Activated effector memory CD4-positive, alpha-beta T cell treated with anti-CD3 and anti-CD28 coated beads, Interleukin-2, amount 50 U/mL, for 16 hours (primary cell): ENCODE measurements at places on chromosomes 3 and 15.

DNA sequence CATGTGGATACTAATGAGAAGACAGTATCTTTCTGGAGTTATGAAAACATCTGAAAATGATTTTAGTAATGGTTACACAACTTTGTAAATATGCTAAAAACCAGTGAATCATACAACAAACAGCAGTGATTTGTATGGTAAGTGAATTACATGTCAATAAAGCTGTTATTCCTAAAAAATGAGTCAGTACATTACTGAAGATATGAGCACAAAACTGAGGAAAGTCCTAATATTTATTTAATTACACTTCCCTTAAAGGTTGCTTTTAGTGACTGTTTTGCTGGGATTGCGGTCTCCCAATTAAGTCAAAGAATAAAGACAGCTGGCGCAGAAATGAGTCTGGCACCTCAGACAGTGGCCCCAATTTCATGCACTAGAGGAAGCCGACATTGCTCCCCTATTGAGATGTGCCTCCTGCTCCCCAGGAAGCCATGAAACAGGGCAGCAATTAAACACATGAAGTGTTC lies 50.9 kb upstream of the FSIP1 start:
- DNase-seq = no peak

- no peak for DNase-seq
Observed at GRCh38 chr3:134267996-134268395, 17.3 kb upstream of the RYK start.

GRCh38 chr3:187208159-187208558 lies 10.9 kb downstream of the RTP1 start:
- no peak for DNase-seq

DNA sequence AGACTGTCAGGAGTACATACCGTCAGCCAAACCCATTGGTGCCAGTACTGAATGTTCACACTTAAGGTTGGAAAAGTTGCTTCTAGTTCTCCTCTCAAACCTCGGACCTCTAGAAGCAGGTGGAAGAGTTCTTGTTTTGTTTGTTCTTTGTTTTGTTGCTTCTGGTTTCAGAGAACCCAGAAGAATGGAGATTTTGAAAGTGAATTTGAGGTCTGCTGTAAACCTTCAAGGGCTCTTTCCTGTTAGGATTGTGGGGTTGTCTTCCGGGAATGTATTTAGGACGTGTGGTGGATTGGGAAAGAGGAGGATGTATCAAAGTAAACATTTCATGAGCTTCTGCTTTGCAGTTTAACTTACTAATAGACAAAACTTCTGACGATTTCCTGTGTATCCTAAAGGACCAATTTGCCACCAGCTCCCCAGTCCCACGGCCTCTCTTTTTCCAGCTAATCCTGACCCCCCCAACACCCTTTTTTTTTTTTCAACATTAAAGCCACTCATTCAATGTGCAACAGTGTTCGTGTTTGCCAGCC lies 50.3 kb downstream of the FILIP1L start:
- DNase-seq = no peak

- DNase-seq = no peak
Observed at GRCh38 chr3:119541547-119541946, 17.9 kb downstream of the CD80 start.

- no peak for DNase-seq
Observed at GRCh38 chr3:186823386-186823785, 17.1 kb upstream of the RFC4 start.

DNA sequence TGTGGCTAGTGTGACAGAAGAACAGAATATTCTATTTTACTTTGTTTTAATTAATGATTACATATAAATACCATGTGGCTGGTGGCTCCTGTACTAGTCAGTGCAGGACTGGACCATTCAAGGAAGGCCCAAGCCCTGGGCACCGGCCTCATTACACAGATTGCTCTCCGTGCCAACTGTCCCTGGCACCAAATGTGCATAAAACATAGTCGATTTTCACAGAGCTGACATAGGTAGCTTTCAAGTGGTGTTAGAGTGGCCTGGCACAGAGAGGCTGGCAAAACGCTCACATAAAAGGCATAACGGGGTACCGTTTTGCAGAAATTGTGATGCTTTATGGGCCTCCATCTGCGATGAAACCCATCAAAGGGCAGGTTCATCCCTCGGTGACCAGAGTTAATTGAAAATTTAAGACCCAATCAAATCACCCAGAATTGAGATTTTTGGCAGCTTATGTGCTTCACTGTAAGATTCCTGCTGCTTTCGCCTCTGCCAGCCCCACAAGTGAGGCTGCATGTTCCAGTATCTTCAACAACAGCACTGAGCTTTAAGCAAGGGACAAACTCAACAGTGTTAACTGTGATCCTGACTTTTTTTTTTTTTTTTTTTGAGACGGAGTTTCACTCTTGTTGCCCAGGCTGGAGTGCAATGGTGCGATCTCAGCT lies 25.9 kb downstream of the RFTN1 start:
- no peak for DNase-seq

GRCh38 chr15:31306426-31307269 lies 20.0 kb upstream of the KLF13 start:
- no peak for DNase-seq

DNA sequence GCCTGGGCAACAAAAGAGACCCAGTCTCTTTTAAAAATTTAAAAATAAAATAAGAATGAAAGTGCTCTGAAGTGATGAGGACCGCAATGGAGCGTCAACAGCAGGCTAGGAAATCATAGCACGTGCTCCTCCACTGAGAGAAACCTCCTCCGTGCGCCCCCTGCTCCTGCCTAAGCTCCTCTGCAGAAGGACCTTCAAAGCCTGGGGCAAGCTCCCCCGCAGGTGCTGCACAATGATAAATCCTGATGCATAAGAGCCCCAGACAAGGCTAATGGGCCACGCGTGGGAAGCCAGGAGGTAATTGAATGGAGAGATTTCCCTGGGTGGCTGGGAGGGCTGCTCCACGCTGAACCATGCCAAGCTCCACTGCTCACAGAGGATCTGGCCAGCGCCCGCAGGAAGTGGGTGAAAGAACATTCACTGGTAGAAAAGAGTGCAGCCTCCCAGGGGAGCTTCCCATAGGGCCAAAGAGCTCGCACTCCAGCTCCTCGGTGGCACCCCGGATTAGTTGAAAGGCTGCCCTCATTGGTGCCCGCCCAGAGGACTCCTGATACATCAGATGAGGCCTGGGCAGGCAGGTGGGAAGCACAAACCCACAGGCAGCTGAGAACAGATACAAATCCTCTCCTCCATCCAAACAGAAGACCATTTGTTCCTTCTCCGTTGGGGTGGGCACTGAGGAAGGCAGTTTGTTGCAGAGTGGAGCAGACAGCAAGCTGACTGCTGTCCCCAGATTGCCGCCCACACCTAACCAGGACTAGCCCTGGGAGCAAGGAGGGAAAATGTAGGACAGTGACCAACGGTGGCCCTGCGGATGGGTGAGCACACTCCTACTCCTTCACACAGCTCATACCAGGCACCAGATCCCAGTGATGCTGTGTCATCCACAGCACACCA lies 52.5 kb downstream of the CPN2 start:
- DNase-seq = peak; percentile 56

DNA sequence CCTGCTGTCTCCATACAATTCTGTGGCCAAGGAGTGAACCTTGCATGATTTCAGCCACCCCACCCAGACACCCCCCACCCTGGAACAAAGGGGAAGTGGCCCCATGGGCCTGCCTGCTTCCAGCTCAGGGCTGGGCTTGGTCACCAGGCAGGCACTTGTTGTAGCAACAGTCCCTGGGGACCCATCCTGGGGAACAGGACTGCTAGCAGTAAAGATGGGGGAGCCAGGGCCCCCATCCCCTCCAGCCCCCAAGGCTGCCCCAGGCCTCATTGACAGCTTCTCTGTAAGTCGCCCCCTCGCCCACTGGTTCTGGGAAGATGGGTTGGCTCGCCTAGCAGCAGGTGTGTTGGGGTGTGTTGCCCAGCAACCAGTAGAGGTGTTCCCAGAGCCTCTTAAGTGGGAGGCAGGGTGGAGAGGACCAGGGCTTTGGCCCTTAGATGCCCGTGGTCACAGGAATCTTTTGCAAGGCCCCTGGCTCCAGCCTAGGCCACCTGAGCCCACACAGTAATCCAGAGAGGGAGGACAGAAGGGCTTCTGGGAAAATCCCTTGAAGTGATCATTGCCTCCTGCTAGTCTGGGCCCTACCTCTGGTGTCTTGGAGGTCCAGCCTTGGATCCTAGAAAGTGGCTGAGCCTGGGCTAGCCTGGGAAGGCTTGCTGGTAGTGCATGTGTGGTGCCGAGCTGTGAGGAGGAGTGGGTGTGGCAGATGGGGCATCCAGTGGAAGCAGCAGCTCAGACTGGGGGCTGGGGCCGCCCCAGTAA lies 48.9 kb downstream of the CYP11A1 start:
- no peak for DNase-seq

GRCh38 chr15:57461541-57461940 lies 85.2 kb downstream of the CGNL1 start:
- no peak for DNase-seq

GRCh38 chr3:153976891-153977554 lies 144.2 kb upstream of the ARHGEF26 start:
- no peak for DNase-seq

- DNase-seq = no peak
Observed at GRCh38 chr3:197209366-197210260, 88.8 kb downstream of the DLG1 start.

DNA sequence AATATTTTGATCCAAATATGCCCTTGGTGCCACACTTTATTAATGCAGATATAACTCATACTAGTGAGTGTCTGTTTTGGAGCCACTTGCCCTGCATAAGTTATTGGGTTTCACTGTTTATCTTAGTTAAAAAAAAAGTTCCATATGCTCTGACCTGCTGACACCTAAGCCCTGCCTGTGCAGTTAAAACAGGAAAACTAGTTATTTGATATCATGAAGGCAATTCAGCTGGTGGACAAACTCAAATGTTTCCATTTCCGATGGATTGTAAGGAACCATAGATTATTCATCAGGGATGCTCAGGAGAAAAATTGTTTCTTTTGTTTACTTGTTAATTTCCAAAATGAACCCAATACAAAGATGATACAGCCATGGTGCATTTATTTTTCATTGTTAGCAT lies 68.3 kb downstream of the NR2F2 start:
- no peak for DNase-seq

DNA sequence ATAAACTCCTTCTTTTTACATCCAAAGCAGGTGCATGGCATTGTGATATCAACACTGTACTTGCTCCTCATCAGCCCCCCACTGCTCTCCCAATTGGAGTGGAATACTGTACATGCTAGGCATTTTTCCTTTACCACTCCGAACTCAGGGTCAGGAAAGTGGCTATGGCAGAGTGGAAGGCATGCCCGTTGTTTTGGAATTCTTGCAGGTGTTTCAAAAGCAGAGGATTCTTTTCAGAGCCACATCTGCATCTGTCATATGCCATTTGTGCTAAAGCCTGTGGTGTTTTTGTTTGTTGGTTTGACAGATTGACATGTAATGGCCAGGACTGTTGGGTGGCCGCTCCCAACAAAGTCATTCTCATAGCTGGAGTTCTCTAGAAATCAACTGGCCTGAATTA lies 41.7 kb downstream of the SOX2 start:
- no peak for DNase-seq

DNA sequence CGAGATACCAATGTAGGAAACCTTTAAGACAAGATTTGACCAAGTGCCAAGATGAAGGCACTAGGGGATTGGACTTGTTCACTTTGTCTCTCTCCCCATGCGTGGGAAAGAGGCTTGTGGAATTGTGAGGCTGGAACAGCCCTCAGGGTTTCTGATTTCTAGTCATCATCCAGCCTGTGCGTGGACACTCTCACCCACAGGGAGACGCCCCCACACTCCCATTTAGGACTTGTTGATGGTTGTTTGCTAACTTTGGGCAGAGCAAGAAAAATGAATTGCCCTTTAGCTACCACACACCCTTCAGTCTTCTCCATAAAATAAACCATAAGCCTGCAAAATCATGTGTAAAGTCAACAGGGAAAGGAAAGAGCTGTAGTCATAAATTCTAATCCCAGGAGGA lies 18.4 kb downstream of the ACKR2 start:
- no peak for DNase-seq

DNA sequence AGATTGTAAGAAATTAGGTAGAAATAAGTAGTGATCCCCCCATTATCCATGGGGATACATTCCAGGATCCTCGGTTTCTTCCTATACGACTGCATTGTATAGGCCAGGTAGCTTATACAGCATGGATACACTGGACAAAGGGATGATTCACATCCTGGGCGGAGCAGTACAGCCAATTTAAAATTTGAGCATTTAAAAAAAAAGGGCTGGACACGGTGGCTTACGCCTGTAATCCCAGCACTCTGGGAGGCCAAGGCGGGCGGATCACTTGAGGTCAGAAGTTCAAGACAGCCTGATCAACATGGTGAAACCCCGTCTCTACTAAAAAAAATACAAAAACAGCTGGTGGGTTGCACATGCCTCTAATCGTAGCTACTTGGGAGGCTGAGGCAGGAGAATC lies 976 bp upstream of the ARGFX start:
- no peak for DNase-seq

DNA sequence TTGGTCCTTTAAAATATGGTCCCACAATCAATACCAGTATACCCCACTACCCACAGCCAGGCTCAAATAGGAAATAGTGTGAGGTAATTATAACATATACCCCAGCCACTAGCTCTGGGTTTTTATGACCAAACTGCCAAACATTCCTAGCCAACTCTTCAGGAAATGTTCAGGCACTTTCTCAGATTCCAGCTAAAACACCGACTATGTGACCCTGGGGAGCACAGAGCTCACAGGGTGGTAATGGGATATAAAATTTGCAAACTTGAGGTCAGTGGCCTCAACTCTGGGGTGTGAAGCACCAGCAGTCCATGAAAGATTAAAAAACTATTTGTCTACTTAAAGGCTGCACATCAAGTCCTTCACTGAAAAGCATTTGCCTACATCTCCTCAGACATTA lies 12.9 kb downstream of the FBN1 start:
- no peak for DNase-seq

GRCh38 chr15:27648359-27648758 lies 450.8 kb downstream of the OCA2 start:
- DNase-seq = no peak

- no peak for DNase-seq
Observed at GRCh38 chr3:60461267-60461666, 790.0 kb downstream of the FHIT start.

DNA sequence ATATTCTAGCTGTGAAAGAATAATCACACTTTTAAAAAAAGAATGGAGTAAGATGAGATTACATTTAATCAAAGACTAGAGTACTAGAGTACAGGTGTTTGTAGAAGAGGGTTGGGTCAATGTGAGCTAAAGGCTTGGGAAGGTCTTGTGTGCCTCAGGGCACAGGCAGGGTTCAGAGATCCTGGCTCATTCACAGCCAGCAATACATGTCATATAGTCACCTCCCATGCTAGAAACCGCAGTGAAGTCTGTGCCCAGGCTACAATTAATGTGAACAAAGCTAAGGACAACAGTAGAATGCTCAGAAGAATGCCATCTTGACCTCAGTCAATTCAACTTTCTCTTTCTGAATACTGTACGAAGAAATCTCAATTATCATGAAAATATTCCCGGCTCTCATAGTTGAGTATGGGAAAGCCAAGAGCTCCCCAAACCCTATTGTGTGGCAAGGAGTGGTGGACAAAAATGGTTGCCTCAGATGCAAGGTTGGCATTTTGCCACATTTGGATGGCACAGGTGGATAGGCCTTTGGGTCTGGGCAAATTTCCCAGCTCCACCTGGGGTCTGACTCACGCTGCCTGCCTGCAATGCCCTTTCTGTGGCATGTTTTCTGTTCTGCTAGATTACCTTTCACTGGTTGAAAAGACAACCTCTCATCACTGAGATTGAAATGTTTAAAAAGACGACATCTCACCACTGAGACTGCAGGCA lies 70.2 kb downstream of the NMD3 start:
- no peak for DNase-seq

- no peak for DNase-seq
Observed at GRCh38 chr3:66107855-66108254, 69.1 kb upstream of the MAGI1 start.
